ENCODE measurements at places on chromosomes 4 and X.

- DNase-seq = no peak
Measured at GRCh38 chrX:790783-791360, 160.3 kb downstream of the SHOX start.

- no peak for DNase-seq
Measured at GRCh38 chr4:83783215-83783614, 247.3 kb downstream of the GPAT3 start.

DNA sequence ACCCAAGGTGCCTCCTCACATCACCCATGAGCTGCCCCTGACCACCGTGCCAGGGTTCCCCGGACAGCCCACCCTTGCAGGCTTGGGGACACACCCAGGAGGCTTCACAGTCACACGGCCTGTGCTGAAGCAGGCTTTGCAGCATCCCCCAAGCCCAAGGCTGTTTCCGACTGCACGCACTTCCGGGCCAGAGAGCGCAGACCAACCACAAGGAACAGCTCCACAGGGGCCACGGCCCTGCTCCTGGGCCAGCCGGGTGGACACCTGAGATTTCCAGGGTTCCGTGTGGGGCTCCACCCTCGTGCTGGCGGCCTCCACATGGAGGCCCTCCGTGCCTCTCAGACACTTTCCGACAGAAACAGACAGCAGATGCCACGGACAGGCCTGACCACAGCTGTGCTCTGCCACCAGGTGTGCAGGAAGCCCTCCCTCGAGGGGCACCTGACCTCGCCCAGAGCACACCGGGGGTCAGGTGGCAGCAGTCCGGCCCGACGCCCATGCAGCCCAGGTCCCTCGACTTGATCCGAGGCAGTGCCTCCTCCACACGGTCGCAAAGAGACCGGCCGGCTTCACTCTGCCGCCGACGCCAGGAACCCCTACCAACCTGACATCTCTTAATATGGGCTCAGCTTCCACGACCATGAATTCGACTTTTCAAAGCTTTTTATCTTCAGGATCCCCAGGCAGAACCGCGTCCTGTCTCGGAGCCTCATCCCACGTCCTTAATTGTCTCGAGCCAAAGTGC lies 8.0 kb downstream of the CTBP1 start:
- no peak for DNase-seq

GRCh38 chr4:84578540-84579402 lies 4.2 kb upstream of the CDS1 start:
- no peak for DNase-seq

DNA sequence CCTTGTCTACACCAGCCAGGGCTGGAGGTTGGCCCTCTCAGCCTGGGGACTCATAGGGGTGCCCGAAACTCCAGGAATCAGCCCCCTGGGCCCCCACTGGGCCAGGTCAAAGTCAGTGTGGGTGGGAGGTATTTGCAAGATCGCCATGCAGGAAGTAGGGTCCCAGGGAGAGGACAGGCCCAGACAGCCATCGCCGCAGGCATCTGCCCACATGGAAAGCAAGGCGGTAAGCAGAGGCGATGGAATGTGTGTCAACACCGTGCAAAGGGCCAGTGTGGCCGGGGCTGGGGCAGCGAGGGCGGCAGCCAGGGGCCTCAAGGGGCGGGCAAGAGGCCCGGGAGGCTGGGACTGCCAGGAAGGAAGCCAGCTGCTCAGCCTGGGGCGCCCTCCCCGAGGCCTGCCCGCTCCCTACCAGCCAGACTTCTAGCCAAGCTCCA lies 19.3 kb upstream of the DUSP9 start:
- DNase-seq = no peak

DNA sequence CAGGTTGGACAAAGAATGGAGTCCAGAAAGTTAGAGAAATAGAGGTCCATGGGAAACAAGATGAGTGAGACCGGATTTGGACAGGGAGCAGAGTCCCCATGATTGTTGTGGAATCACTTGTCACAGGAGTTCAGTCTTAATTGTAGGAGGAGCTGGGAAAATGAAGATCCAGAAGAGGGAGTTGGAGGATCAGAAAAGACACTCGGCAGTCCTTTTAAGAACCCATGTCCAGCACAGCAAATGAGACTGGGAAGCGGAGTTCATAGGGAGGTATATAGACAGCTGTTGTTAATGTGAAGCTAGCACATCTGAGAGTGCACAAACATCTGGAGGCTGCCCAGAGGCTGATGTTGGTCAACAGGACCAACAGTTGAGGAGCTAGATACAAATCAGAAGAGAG lies 111.4 kb upstream of the RXFP1 start:
- DNase-seq = no peak

DNA sequence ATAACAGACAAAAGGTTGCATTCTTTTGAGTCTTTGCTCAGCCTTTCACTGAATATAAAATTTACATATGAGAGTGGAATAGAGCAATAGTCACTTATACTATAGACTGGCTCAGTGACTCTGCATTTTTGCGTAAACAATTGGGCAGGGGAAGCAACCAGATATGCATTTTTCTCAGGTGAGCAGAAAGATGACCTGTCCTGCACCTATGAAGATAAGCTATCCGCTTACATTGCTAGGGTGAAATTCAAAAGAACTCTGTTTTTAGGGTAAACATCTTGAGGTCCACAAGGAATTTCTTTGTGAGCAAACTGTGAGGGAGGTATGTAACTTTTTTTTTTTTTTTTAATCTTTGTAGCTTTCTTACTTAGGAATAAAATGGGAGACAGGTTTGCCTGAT lies 602.4 kb upstream of the PRKX start:
- no peak for DNase-seq

DNA sequence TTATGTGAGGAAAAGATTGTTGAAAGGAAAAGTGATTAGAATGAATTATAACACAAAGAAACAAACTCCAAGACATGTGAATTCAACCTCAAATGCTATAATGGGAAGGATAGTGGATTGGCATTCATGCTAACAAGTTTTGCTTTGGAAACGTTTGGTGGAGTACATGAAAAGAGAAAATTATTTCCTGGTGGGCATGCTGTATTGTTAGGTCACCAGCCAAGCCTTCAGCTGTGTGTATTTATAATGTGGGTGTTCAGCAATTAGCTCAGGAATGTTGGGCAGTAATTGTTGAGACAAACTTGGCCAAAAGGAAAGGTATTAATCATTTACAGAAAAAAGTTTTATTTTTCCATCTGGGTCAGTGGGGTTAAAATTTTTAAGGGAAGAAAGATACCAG lies 198.9 kb upstream of the ARSJ start:
- DNase-seq = no peak

- no peak for DNase-seq
Measured at GRCh38 chrX:107563824-107564223, 64.5 kb upstream of the PRPS1 start.

GRCh38 chrX:23822397-23822796 lies 39.4 kb downstream of the SAT1 start:
- DNase-seq = peak; percentile 24

GRCh38 chrX:68980906-68981616 lies 152.2 kb downstream of the EFNB1 start:
- DNase-seq = no peak

GRCh38 chr4:40377512-40378365 lies 42.6 kb downstream of the CHRNA9 start:
- DNase-seq = no peak

DNA sequence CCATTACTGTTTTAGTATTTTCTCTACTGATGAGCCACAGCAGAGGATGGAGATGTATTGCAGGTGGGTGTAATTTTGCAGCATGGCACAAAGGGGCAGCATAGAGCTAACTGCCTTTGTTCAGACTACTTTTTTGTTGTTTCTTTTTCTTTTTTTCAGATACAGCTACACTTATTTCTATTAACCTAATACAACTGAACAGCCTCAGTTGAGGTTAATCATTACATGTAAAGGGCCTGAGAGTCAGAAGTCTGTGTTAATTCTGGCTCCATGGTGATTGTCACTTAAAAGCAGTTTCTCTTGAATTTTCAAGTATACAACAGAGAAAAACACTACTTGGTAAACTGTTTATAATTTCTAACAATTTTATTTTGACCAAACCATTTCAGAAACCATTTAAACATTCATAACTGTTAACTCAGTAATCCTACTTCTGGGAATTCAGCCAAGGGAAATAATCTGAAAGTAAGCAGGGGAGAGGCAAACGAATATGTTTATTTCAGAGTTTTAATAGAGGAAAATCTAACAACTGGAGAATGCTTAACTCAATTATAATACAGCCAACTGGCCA lies 13.9 kb upstream of the PPEF2 start:
- no peak for DNase-seq

GRCh38 chr4:151015459-151016347 lies 619 bp upstream of the LRBA start:
- no peak for DNase-seq

DNA sequence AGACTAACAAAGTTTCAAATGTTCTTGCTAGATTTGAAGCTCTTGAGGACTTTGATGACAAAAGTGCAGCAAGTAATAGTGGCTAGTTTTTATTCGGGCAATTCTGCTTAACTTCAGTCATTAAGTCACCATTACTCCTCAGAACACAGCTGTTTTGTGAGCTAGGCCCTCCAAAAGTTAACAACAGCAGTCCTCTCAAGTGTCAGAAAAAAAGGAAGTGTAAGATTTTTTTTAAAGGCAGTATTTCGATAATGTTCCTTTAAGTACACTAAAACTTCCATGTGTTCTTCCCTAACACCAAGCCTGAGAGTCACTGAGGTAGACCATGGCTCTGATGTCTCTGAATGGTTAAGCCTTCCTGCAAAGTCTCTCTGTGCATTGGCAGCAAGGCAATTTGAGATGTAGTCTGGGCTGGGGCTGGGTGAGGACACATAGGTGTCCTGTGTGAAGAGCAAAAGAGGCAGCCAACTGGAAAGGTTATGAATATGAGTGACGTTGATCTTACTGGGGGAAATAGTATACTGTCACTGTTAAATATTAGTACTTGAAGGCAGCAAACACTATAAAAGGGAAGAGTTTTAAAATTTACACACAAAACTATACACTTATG lies 174.0 kb upstream of the MAP3K15 start:
- no peak for DNase-seq

DNA sequence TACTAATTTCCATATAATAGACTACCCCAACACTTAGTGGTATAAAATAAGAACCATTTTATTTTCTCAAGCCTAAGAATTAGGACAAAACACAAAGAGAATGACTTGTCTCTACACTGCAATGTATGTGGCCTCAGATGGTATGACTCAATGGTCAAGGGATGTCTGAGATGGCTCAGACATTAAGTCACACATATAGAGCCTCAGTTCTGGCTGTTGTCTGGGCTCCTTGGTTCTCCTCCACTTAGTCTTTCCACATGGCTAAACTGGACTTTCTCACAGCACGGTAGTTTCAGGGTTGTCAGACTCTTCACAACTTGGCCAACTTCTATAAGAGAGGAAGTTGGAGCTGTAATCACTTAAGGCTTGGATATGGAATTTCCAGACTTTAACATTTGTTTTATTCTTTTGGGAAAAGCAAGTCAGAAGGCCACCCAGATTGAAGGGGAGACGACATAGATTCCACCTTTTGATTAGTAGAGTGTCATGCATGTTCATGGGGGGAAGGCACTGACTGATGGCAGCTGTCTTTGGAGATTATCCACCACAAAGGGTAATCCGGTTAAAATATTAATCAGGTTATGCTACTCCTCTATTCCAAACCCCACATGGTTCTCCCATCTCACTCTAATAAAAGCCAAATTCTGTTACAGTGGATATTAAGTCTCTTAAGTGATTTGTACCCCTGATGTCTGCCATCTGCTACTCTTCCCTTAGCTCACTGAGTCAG lies 9.4 kb downstream of the IL15 start:
- peak; percentile 47 for DNase-seq

DNA sequence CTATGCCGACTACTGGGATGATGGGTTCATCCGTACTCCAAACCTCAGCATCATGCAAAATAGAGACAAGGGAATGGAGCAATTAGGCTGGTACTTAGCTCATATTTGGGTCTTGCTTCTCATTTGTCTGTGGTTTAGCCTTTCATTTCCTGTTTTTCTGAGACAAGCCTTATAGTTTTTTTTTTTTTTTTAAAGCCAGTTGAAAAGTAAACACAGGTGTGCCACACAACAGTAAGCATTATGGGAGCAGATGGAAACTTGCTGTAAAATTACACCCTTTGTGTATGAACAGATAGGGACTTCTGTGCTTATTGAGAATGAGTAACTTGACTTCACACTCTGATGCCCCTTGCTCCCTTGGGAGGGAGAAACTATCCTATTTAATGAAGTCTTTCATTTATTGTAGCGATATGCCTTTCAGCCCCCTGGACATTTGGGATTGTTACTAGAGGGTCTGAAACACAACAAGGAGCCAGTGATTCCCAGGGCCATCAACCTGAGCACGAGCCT lies 13.7 kb downstream of the RASSF6 start:
- DNase-seq = no peak

GRCh38 chr4:36399762-36400353 lies 118.4 kb downstream of the DTHD1 start:
- DNase-seq = no peak

DNA sequence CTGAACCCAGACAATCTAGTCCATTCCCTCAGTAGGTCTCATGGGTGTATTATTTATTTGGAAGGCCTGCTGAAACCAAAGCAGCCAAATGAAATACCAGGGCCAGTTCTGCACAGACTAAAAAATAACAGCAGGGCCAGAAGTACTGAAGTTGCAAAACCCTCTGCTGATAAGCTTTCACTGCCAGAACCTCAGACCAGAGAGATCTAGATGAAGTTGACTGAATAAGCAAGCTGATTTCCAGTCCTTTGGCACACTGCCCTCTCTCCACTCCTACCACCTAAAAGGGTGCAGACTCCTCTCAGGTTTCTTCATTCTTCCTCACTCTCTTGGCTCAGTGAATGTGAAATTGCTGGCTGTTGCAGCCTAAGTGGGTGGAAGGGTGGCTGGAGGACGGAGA lies 276.7 kb upstream of the KLF3 start:
- DNase-seq = no peak

DNA sequence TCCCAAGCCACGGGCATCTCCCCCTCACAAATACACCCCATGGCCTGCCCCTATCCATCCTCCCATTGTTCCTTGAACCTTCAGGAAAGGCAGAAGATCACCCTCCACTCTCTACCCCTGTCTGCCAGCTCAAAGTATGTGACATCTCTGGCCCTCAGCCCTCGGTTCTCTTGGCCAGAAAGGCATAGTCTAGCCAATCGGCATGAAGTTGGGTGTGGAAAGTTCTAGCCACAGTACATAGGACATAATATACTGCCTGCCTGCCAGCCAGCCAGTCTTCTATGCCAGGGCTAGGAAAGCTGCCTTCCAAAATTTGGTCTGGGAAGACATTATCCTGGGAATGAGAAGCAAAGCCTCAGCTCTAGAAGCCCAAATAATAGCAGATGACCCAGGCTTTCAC lies 3.2 kb upstream of the PLP1 start:
- DNase-seq = no peak

Data from BJ (cell line).